Activated CD8-positive, alpha-beta memory T cell treated with anti-CD3 and anti-CD28 coated beads for 4 hours (primary cell): ENCODE measurements at places on chromosomes 7 and 10.

DNA sequence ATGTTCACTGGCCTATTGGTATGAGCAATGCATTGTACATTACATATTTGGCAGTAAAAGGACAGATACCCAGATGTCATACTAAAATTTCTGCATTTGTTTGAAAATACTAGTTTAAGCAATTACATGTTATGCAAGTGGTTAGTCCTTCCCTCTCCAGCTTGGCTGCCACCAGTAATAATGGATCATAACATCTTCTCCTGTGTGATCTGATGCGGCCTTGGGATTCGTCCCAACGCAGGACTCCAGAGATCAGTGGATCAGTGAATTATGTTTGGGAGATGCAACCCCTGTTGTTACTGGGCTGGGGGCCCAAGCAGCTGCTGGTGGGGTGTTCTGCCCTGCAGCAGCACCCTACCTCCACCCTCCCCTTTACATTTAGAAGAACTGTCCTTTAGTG lies 11.2 kb upstream of the PDK4 start:
- DNase-seq = no peak

DNA sequence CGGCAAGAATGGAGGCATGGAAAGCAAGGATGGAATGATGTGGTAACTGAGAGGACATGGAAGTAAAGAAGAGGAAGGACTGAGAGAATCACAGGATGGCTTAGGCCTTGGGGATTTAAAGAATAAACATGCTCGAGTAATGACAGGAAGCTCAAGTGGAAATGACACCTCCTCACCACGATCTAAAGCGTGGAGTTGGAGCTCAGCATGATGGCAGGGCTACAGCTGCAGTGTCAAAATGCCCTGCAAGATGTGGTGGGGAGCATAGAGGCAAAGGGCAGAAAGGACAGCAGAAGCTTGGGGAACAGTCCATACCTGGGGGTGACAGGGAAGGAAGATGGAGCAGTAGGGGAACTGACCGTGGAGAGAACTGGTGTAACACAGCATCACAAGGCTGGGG lies 229.5 kb upstream of the PLXNA4 start:
- no peak for DNase-seq

DNA sequence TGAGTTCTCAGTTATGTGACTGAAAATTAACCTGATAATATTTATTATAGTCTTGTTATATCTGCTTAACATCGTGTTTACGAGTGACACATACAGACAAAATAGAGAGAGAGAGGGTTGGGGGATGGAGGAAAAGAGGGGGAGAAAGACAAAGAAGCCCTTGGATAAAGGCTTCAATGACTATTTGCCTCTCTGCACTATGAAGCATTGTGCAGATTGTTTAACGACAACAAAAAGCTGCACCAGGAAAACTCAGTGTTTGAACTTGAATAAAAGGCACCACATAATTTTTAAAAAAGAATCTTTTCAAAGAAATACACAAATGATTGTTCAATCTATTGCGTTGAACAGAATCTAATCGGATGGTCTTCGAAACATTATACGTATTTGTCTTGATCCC lies 27.8 kb downstream of the MAGI2 start:
- DNase-seq = no peak

- DNase-seq = no peak
Measured at GRCh38 chr10:62373639-62373994, 552 bp upstream of the ZNF365 start.
